ENCODE measurements at places on chromosomes 7 and 10.

- no peak for DNase-seq
Measured at GRCh38 chr10:86862786-86863483, 94.5 kb downstream of the MMRN2 start.

GRCh38 chr7:22468609-22469008 lies 31.4 kb downstream of the STEAP1B start:
- no peak for DNase-seq

DNA sequence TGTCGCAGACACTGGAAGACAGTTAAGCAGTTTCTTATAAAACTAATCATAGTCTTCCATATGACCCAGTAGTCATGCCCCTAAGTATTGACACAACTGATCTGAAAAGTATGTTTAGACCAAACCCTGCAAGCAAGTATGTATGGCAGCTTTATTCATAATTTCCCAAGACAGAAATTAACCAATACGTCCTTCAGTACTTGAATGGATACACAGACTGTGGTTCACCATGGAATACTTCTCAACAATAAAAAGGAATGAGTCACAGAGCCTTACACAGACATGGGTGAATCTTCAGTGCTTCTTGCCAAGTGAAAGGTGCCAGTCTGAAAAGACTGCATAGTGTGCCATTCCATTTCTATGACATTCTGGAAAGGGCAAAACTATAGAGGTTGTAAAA lies 50.2 kb upstream of the AKR1E2 start:
- DNase-seq = peak; percentile 69

- DNase-seq = no peak
Measured at GRCh38 chr7:30166155-30166840, 31.5 kb downstream of the MTURN start.

DNA sequence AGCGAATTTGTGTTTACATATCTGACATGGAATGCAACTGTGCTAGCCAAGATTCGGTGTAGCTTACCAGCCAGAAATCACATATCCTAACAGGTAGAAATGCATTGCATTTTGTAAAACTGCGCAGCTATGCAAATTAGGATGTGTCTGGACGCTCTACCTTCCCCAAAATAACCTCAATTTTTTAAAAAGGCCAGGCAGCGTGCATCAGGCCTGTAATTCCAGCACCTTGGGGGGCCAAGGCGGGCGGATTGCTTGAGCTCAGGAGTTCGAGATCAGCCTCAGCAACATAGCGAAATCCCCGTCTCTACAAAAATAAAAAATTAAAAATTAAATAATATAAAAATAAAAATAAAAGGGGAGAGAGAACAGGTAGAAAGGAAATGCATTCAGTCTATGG lies 305.0 kb downstream of the TYW1 start:
- no peak for DNase-seq

DNA sequence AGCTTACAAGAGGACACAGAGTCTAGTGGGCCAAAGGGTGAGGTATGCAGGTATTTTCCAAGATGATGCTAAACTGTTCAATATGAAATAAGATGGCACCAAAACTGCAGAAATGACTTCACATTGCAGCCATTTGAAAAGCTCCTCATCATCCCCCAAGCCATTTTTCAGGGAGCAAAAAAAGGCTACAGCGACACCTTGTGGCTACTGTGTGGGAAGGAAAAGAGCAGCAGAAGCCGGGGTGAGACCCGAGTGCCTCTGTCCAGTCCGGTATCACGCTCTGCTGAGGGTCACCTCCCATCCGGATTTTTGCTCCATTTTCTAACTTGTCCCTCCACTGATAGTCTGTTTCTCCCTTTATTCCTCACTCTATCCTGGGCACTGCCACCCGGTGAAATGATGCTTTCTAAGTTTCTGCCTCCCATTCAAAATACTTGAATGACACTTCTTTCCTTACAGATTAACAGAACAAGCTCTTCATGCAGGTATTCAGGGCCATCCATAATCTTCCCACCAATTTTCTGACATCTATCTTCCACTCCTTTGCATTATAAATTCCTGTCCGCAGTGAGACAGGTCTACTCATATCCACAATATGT lies 220.2 kb downstream of the DGKI start:
- DNase-seq = peak; percentile 59
